ENCODE measurements at places on chromosomes 11 and 22. TPM values are rescaled to one million over a fixed set of nuclear protein-coding genes. Genes with fewer than 3 reads are reported as not detected.

Gene FAM180B
- total RNA-seq = not detected

DNA sequence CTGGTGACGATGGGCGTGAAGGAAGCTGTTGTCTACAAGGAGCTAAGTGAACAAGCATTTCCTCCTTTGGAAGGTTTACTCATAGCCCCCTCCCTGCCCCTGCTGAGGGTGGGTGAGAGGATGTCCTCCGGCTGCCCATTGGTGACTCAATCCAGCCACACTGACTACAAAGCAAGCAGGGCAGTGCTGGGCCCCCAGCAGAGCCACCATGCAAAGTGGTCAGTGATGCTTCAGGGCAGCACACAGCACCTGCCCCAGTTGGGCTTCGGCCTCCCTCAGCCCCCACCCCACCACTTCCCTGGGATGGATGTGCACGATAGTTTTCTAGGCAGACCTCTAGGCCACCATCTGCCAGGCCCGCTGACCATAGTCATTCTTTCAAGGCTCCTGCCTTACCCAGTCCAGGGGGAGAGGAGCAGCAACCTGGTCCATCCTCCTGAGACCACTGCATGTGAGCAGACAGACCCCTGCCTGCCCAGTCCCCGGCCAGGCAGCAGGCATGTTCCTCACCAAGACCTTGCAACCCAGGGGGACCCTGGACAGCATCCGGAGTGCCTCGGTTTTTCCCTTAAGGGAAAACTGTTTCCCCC is 125.1 kb downstream of the BCR start:
- H3K27me3 ChIP-seq = no peaks in the 10 kb centered on the region
- no peak overlapping the region for H3K4me3 ChIP-seq
- peak overlapping the region; percentile 63 for H3K27ac ChIP-seq
- peaks cover 4% of the 10 kb centered on the region for H3K36me3 ChIP-seq

Gene F2
- 0.57 TPM for total RNA-seq

GRCh38 chr11:12001186-12001585 is 7.2 kb downstream of the DKK3 start:
- peaks cover 33% of the 10 kb centered on the region for H3K4me1 ChIP-seq
- peaks cover 32% of the 10 kb centered on the region for H3K36me3 ChIP-seq
- no peak overlapping the region for H3K4me3 ChIP-seq
- DNase-seq = no peak

Gene IGSF22
- 0.05 TPM for total RNA-seq

DNA sequence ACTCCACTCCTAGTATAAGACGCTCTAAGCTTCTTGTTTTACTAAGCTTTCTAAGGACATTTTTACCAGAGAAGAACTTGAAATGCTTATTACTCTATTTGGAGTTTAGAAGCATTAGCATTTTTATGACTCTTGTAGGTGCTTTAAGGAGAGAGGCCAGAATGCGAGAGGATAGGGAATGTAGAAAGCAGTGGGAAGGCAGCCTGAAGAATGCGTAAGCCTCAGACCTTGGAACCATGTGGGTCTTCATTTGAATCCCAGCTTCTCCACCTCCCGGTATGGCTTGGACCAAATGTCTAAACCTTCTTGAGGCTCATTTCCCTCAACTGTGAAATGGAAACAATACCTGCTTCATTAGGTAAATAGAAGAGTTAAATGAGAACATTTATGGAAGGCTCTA is 60.0 kb upstream of the AMOTL1 start:
- no peak for DNase-seq
- no peak overlapping the region for H3K27ac ChIP-seq
- no peaks in the 10 kb centered on the region for H3K27me3 ChIP-seq
- H3K36me3 ChIP-seq = no peaks in the 10 kb centered on the region

DNA sequence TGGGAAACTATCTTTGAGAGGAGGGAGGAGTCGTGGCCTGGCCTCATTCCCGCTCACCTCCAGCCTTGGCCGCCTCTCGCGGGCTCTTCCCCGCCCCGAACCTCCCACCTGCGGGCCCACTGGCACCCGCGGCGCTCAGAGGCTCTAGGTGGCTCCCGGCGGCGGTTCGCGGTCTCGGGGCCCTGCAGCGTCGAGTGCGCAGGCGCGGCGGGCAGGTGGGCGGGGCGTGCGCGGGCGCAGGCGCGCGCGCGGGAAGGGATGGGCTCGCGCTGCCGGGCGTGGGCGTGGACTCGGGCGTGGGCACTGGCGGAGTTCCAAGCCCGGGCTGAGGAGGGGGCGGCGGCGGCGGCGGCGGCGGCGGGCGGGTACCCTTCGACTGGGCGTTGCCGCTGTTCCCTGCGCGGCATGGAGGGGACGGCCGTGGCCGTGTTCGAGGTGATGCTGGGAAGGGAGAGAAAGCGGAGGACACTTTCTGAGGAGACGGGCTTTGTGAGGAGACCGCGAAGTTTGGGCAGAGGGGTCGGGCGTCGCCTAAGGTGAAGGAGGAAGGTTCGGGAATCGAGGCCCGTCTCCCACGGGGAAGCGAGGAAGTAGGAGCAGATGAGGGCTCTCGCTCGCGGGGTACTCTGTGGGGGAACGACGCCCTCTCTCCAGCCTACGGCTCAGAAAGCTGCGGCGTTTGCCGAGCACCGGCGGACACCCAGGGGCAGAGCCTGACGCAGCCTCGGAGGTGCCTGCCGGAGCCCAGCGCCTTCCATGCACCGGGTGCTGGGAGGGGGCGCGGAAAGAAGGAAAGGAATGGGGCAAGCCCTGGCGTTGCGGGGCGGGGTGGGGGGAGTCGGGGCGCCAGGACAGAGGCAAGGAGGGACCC is 15.7 kb upstream of the SPTBN2 start:
- no peaks in the 10 kb centered on the region for H3K36me3 ChIP-seq
- peak; percentile 22 for DNase-seq
- peak overlapping the region; percentile 71 for H3K27ac ChIP-seq
- peaks cover 12% of the 10 kb centered on the region for H3K4me1 ChIP-seq
- H3K27me3 ChIP-seq = no peaks in the 10 kb centered on the region
- peak overlapping the region; percentile 87 for H3K4me3 ChIP-seq

- H3K27me3 ChIP-seq = peaks cover 14% of the 10 kb centered on the region
- H3K4me3 ChIP-seq = peak overlapping the region; percentile 10
Measured at GRCh38 chr11:1908618-1909017, 10.9 kb upstream of the TNNT3 start.

DNA sequence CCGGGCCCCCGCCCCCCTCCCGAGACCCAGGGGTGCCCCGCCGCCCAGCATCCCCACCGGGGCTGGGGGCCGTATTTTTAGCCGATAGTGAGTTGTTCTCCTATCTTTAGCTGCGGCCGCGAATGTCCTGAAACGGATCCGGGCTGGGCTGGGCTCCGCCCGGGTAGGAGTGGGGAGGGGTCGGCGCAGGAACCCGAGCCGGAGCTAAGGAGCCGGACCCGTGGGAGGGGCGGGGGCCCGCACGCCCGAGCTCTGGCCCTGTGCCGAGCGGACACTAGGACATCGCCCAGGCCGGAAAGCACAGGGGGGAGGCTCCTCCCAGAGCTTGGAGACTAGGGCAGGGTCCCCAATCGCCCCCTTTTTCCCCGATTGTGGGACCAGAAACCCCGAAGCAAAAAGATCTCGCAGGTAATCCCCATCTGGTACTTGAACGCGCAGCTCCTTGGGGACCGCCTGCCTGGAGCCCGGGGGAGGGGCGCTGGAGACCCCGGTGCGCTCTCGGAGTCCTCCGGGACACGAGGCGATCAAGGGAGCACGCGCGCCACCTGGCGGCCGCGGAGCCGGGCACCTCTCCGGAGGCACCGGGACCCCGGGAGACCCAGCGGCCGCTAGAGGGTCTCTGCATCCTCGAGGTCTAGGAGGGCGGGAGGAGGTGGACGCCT is 669 bp downstream of the CDC42EP2 start:
- no peaks in the 10 kb centered on the region for H3K27me3 ChIP-seq
- peak overlapping the region; percentile 74 for H3K4me3 ChIP-seq
- H3K27ac ChIP-seq = peak overlapping the region; percentile 82
- DNase-seq = no peak
- H3K4me1 ChIP-seq = peaks cover 38% of the 10 kb centered on the region
- peaks cover under 1% of the 10 kb centered on the region for H3K36me3 ChIP-seq

Gene MAJIN
- total RNA-seq = not detected

DNA sequence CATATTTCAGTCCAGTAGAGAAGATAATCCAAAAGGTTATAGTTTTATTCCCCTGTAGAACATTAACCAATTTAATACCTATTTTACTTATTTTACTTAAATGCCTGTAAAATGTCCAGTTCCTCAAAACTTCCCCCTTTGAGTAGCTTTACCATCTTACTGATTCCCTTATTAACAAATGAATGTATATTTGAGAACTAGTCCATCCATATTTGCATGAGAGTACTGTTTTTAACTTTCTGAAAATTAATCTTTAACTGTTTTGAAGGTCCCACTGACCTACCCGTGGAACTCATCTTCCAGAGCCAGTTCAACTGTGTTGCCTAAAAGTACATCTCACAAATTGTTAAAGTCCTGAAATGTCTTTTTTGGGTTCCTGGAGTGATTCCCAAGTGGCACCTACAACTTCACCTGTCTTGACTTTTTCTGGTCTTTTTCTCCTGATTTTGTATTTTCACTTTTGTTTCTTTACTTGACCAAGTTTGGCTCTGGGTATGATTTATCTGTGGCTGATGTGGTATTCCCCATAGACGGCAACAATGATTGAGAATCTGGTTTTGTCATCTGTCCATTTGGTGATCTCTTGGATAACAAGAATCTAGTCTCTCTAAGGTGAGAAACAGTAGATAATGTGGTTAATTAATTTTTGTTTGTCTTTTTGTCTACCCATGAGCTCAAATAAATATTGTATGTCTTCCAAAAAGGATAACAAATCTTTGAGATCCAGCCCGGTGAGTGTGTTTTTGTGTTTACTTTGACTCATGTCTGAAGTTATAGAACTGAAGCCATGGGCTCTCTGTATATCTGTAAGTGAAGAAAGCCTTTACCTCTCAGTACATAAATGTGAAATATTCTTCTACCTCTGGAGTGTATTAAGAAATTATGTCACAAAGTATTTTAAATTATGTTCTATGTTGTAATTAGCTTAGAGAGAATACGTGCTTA is 174.2 kb downstream of the ETS1 start:
- peaks cover 22% of the 10 kb centered on the region for H3K4me1 ChIP-seq
- H3K36me3 ChIP-seq = no peaks in the 10 kb centered on the region
- no peaks in the 10 kb centered on the region for H3K27me3 ChIP-seq
- H3K4me3 ChIP-seq = no peak overlapping the region

DNA sequence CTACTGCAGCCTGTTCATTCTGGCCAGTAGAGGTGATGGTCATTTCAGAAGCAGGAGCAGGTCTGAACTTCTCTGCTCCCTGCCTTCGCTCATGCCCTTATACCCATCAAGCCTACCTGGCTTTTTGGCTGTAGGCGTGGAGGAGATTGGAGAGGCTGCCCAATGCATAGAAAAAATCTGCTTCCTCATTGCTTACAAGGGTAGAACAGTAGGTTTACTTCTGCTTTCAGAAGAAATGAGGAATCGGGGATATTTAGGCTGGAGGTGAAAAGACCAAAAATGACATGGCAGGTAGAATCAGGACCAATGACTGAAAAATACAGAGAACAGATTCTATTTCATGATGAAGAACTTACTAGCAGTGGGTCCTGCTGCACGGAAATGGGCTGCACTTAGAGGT is 72.9 kb upstream of the YWHAH start:
- peaks cover 8% of the 10 kb centered on the region for H3K4me1 ChIP-seq
- DNase-seq = no peak
- no peak overlapping the region for H3K4me3 ChIP-seq

DNA sequence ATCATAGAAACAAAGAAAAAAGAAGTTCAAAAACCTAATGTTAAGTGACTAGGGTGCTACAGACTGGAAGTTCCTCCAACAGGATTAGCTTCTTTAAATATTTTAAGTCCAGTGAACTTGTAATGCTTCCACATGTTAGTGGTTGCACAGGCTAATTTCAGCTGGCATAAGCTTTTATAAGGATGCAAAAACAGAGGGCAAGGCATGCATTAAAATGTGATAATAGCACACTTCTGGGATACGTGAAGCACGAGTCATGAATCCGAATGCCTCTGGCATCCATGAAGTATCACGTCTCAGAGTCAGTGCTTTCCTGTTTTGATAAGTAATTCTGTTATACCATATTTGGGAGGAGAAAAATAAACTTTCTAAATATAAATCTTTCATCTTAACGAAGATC is 106.8 kb downstream of the DCDC1 start:
- H3K27me3 ChIP-seq = no peaks in the 10 kb centered on the region
- DNase-seq = no peak
- no peak overlapping the region for H3K27ac ChIP-seq

GRCh38 chr11:106397787-106398501 is 320.5 kb downstream of the AASDHPPT start:
- no peak for DNase-seq
- peaks cover 29% of the 10 kb centered on the region for H3K4me1 ChIP-seq
- no peaks in the 10 kb centered on the region for H3K36me3 ChIP-seq
- peak overlapping the region; percentile 93 for H3K27ac ChIP-seq

- peak; percentile 80 for DNase-seq
- peak overlapping the region; percentile 95 for H3K27ac ChIP-seq
- no peak overlapping the region for H3K4me3 ChIP-seq
- peaks cover 73% of the 10 kb centered on the region for H3K4me1 ChIP-seq
- no peaks in the 10 kb centered on the region for H3K27me3 ChIP-seq
Measured at GRCh38 chr22:30250661-30251267, 4.2 kb upstream of the LIF start.

DNA sequence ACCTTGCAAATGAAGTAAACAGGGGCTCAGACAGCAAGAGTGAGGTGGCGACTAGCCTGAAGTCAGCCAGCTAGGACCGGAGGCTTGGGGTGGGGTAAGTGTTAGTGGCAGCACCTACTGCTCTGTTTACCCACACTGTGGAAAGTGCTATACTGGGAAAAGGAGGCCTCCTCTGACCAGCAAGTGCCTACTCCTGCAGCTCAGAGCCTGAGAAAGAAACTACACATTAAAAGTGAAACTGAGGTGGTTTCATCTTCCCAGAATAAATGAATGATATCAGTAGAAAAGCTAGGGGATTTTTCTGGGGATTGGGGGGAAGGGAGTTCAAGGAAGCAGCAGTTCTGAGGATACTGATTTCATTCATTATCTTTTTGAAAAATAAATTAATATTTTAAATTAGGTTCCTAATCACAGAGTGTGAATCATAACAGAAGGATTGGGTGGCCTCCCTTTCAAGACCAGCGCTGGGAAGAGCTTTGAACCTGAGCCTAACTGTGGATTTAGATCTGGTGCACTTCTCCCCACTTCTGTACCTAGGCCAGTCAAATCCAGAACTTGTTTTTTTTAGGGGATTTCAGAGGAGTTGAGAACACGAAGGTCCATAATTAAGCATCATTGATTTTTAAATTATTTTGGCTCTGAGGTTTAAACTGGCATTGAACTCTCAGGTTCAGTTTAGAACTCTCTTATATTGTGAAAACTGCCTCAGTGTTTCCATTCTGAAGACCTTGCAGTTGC is 48.1 kb upstream of the GRAMD1B start:
- H3K36me3 ChIP-seq = no peaks in the 10 kb centered on the region
- DNase-seq = no peak
- H3K4me1 ChIP-seq = no peaks in the 10 kb centered on the region
- H3K4me3 ChIP-seq = no peak overlapping the region
- no peak overlapping the region for H3K27ac ChIP-seq

- H3K27ac ChIP-seq = no peak overlapping the region
- no peaks in the 10 kb centered on the region for H3K27me3 ChIP-seq
- H3K4me3 ChIP-seq = no peak overlapping the region
- peaks cover 33% of the 10 kb centered on the region for H3K4me1 ChIP-seq
- no peak for DNase-seq
Measured at GRCh38 chr22:46827136-46827780, 64.8 kb downstream of the TBC1D22A start.

Gene OR51I1
- not detected for total RNA-seq

Measured in astrocyte (in vitro differentiated cells and primary cell).